ENCODE measurements at places on chromosomes 1 and 21.

DNA sequence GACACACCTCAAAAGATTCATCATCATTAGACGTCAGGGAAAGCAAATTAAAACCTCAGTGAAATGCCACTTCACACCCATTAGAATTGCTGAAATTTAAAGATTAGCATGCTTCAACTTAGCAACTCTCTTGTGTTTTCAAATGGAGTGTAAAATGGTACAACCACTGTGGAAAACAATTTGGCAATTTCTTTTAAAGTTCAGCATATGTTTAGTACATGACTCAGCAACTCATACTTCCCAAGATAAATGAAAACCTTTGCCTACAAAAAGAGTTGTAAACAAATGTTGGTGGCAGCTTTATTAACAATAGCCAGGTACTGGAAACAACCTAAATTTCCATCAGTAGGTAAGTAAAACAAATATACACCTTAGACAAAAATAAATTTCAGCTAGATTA lies 42.7 kb downstream of the ST3GAL3 start:
- no peak for DNase-seq

GRCh38 chr1:194698908-194699318 lies 1512.5 kb upstream of the B3GALT2 start:
- DNase-seq: no peak

GRCh38 chr1:185795181-185795580 lies 61.0 kb downstream of the HMCN1 start:
- no peak for DNase-seq

- DNase-seq: no peak
Measured at GRCh38 chr21:19420565-19420964, 1017.0 kb upstream of the TMPRSS15 start.

GRCh38 chr1:20633190-20634064 lies at the start of gene PINK1:
PINK1 (plus strand) TSS chr1:20633458; CDS start chr1:20633549, 91 bp downstream.
- peak; percentile 63 for DNase-seq

- no peak for DNase-seq
Measured at GRCh38 chr1:45969866-45970265, 162.6 kb downstream of the PIK3R3 start.

DNA sequence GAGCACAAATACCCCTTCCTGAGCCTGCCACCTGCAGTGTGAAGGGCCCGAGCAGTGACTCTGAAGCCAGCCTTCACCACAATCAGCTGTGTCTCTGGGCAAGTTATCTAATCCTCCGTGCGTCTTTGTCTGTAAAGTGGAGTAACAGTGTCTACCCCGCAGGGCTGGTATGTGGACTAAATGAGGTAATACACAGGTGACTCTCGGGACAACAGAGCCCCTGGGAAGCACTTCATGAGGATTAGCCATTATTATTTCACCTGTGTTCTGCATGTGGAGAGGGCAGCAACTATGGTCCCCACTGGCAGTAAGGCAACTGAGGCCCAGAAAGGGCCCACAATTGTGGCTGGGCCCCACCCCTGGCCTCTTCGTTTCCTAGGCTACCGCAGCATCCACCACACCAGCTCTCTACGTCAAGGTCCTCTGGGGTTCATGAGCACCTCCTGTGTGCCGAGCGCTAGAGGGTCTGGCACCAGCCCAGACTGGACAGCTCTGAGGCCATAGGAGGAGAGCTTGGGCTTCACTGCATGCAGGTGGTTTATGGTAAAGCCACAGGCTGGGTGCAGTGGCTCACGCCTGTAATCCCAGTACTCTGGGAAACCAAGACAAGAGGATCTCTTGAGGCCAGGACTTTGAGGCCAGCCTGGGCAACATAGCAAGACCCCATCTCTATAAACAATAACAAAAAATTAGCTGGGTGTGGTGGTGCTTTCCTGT lies 41.3 kb upstream of the LRP8 start:
- DNase-seq: no peak

GRCh38 chr1:43722810-43723209 lies 15.5 kb downstream of the ST3GAL3 start:
- no peak for DNase-seq

Data from COLO829 (cell line).